ENCODE measurements at places on chromosomes 3 and 15.

- H3K4me1 ChIP-seq: no peaks in the 10 kb centered on the region
- H3K27ac ChIP-seq: no peak overlapping the region
- no peak for DNase-seq
- no peak overlapping the region for H3K4me3 ChIP-seq
Observed at GRCh38 chr3:182399978-182400737, 393.1 kb upstream of the ATP11B start.

DNA sequence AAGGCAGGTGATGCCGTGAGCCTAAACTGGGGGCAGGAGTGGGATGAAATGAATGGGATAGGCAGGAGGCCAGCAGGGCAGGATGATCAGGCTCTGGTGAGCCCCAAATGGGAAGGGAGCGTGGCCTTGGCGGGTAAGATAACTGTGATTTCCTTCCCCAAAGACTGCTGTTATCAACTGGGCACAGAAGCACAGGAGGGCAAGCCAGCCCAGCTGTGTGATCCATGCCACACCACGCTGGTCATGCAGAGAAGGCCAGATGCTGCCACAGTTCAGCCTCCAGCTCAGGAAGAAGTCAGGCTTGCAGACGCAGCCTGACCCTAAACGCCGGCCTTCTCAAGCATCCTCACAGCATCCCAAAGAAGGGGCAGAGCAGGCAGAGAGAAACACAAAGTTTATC lies 52.1 kb upstream of the GNB5 start:
- H3K36me3 ChIP-seq: peaks cover 4% of the 10 kb centered on the region
- peaks cover 12% of the 10 kb centered on the region for H3K4me1 ChIP-seq
- no peak overlapping the region for H3K27ac ChIP-seq
- peaks cover 7% of the 10 kb centered on the region for H3K27me3 ChIP-seq
- no peak for DNase-seq
- no peak overlapping the region for H3K4me3 ChIP-seq

DNA sequence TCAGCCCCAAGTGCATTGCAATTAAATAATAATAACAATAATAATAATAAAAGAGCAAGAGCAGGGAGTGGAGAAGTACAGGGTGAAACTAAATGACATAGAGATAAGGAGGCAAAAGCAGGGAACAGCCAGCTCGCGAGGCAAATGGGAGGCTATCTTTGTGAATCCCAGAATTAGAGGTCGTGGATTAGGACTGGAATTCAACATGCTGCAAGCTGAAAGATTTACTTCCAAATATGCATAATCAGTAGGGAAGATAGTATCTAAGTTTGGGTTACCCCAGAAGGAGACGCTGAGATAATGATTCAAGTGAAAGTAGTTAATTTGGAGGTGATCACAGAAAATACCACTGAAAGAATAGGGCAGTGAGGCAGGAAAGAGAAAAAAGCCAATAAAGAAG lies 119.4 kb upstream of the UBE2E2 start:
- peaks cover 4% of the 10 kb centered on the region for H3K4me1 ChIP-seq
- H3K27me3 ChIP-seq: no peaks in the 10 kb centered on the region
- H3K36me3 ChIP-seq: no peaks in the 10 kb centered on the region
- H3K4me3 ChIP-seq: no peak overlapping the region

DNA sequence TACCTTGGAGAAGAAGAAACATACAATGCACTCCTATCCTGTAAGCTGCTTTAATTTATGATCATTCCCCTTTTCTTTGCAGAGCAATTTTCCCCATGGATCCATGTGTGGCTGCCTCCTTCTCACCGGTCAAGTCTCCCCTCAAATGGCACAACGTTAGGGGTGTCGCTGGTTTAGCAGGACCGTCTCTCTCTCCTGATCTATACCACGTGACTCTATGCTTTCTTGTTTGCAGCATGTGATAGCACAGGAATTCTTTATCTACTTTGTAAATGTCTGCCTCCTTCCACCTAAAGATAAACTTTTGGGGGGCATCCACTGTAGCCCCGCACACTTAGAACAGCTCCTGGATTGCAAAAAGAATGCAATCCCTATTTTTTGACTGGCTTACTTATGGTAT lies 506.0 kb downstream of the MAGI1 start:
- no peak overlapping the region for H3K27ac ChIP-seq
- no peak overlapping the region for H3K4me3 ChIP-seq
- no peaks in the 10 kb centered on the region for H3K36me3 ChIP-seq
- H3K27me3 ChIP-seq: no peaks in the 10 kb centered on the region

- peak overlapping the region; percentile 98 for H3K27ac ChIP-seq
- H3K27me3 ChIP-seq: no peaks in the 10 kb centered on the region
- peak overlapping the region; percentile 100 for H3K4me3 ChIP-seq
- peaks cover 43% of the 10 kb centered on the region for H3K36me3 ChIP-seq
Observed at GRCh38 chr15:81295486-81296121, 28.3 kb downstream of the STARD5 start.

GRCh38 chr3:154954757-154955156 lies 125.4 kb upstream of the MME start:
- no peaks in the 10 kb centered on the region for H3K27me3 ChIP-seq
- H3K27ac ChIP-seq: no peak overlapping the region

- H3K36me3 ChIP-seq: no peaks in the 10 kb centered on the region
- no peak for DNase-seq
- H3K4me3 ChIP-seq: no peak overlapping the region
- no peaks in the 10 kb centered on the region for H3K27me3 ChIP-seq
- no peak overlapping the region for H3K27ac ChIP-seq
Observed at GRCh38 chr3:26365706-26366105, 256.9 kb upstream of the LRRC3B start.

DNA sequence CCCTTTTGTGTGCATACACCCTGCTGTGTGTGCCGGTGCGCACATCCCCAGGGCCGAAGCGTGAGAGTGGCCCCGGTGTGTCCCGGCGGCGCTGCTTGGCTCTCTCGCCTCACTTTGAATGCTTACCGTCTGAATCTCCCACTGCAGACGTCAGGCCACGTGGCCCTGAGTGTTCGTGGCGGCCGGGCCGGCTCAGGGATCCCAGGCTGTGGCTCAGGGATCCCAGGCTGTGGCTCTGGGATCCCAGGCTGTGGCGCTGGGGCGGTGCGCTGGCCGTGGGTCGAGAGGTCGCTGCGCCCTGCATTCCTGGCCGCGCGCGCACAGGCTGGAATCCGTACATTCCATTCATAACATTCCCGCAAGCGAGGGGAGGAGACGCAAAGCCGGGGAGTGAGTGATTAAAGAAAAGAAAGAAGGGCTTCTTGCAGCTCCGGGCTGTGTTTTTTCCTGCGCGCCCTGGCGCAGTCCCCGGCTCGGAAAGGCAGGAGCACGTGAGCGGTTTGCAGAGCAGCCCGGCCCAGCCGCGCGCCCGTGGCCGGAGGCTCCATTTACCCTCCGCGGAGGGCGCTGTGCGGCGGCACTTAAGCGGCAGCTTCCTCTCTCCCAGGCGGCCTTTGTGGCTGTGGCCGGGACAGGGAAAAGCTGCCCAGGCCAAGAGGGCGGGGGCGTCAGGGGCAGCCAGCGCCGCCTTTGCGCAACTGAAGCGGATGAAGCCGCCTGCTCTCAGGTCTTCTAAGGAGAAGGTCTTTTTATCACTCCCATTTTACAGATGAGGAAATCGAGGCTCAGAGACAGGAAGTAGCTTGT lies 87.0 kb upstream of the ALDH1L1 start:
- no peak overlapping the region for H3K27ac ChIP-seq
- H3K4me3 ChIP-seq: no peak overlapping the region
- no peaks in the 10 kb centered on the region for H3K36me3 ChIP-seq
- no peak for DNase-seq

DNA sequence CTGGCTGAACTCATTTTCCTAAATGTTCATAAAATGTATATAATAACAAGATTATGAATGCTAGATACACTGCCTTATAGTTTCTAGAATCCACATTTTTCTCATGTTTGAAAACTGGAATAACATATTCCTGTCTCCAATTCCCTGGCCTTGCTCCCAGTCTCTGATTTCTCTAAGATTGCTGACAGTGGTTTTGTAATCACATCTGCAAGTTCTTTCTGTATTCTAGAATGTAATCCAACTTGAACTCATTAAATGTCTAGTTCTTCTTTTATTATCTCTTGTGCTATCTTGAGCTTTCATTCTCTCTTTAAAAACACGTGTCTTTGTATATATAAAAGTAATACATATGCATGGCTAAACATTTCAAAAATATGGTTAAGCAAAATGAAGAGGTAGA lies 215.2 kb upstream of the ADAMTS9 start:
- no peak overlapping the region for H3K4me3 ChIP-seq
- no peaks in the 10 kb centered on the region for H3K36me3 ChIP-seq
- H3K27me3 ChIP-seq: no peaks in the 10 kb centered on the region
- H3K4me1 ChIP-seq: peaks cover 2% of the 10 kb centered on the region

- H3K4me3 ChIP-seq: no peak overlapping the region
- no peak for DNase-seq
- H3K27me3 ChIP-seq: no peaks in the 10 kb centered on the region
- no peaks in the 10 kb centered on the region for H3K36me3 ChIP-seq
- H3K27ac ChIP-seq: no peak overlapping the region
- H3K4me1 ChIP-seq: no peaks in the 10 kb centered on the region
Observed at GRCh38 chr3:54861248-54862067, 66.4 kb downstream of the LRTM1 start.

GRCh38 chr3:189985948-189986347 lies 134.7 kb downstream of the P3H2 start:
- H3K27me3 ChIP-seq: peaks cover 3% of the 10 kb centered on the region
- H3K4me1 ChIP-seq: no peaks in the 10 kb centered on the region
- DNase-seq: no peak
- no peaks in the 10 kb centered on the region for H3K36me3 ChIP-seq
- no peak overlapping the region for H3K27ac ChIP-seq

- no peak for DNase-seq
- no peak overlapping the region for H3K27ac ChIP-seq
- H3K27me3 ChIP-seq: no peaks in the 10 kb centered on the region
- no peak overlapping the region for H3K4me3 ChIP-seq
- no peaks in the 10 kb centered on the region for H3K4me1 ChIP-seq
Observed at GRCh38 chr3:116288485-116288884, 156.8 kb downstream of the LSAMP start.

Measured in activated naive CD8-positive, alpha-beta T cell treated with anti-CD3 and anti-CD28 coated beads, Interleukin-2, amount 10 ng/mL, durations not matched to agents 7 days and 5 days (primary cell).